ENCODE measurements at places on chromosomes 7 and 10.
A peak's percentile ranks its signal among the peaks of the same experiment; 100 is the strongest.

- DNase-seq = peak; percentile 92
Observed at GRCh38 chr7:44748045-44748947, at the start of gene ZMIZ2. ZMIZ2 (plus strand) TSS chr7:44748847; CDS start chr7:44756250, 7,403 bp downstream.

GRCh38 chr7:91165006-91165845, 99.0 kb upstream of the FZD1 start:
- DNase-seq = no peak

DNA sequence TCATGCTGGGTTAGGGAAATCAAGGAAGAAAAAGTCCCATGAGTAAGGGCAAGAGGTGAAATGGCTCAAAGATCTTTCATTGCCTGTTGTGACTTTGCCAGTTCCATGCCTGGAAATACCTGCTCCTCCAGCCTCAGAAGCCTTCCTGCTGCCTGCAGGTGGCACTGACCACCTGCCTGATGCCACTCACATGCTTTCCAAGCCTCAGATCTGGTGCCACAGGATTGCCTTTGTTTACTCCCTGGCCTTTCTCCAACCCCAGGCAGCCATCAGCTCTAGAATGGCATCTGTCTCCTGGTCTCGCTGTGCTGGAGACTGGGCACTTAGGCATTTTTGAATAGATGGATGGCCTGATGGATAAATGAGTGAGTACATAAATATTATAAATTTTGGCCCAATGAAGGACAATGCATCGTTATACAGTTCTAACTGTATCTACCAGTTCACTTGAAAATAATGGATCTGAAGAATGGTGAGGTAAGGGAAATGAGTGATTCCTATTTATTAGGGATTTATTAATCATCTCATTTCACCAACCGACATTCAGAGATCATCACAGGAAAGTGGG, 657.2 kb downstream of the INHBA start:
- DNase-seq = no peak

- DNase-seq = no peak
Observed at GRCh38 chr10:17316488-17317170, 88.6 kb downstream of the VIM start.

- no peak for DNase-seq
Observed at GRCh38 chr10:15439341-15439842, 68.3 kb upstream of the FAM171A1 start.

- DNase-seq = peak; percentile 58
Observed at GRCh38 chr10:97676770-97677581, 10.1 kb downstream of the AVPI1 start.

DNA sequence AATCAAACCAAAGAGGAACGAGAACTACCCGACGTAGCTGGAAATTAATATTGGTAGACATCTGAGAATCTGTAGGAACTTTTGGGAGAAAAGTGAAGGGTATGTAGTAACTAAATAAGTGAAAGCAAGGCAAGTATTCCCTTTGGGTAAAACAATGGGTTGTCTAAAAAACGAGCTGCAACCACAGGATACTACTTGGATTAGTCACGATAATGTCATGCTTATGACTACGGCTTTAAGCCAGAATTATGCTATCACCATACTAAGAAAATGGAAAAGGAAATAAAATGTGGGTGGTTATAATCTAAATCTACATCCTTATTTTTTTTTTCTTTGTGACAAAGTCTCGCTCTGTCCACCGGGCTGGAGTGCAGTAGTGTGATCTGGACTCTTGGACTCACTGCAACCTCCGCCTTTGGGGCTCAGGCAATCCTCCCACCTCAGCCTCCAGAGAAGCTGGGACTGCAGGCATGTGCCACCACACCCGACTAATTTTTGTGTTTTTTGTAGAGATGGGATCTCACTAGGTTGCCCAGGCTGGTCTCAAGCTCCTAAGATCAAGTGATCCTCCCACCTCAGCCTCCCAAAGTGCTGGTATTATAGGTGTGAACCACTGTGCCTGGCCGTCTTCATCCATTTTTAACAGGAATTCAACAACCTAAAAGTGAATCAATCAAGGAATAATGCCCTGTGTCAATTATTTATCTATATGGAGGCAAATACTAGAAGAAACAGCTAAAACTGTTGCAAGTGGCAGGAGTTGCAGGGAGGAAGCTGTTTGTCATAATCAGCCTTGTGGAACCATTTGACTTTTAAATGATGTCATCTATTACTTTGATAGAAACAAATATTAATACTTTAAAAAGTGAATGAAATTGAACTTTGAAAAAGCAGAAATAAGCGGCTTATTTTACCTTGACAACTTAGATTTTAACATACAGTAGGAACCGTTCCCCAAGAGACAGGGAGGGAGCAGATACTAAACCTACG, 189.3 kb downstream of the PRPF18 start:
- DNase-seq = no peak

DNA sequence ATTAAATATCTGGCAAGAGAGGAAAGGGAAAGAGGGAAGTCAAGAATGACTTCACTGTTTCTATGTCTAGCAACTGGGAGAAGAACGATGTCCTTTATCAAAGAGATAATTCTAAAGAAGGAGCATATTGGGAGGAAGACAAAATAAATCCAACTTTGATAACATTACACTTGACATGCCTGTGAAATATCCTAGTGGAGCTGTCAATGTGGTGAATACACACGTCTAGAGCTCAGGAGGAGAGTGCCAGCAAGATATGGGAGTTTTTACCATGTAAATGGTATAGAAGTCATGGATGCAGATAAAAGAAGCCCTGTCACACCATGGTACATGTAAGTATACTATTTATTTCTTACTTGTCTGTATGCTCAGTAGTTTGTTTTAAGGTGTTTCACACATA, 356.7 kb downstream of the HPSE2 start:
- no peak for DNase-seq

- DNase-seq = no peak
Observed at GRCh38 chr7:113892818-113893217, 26.0 kb downstream of the PPP1R3A start.

DNA sequence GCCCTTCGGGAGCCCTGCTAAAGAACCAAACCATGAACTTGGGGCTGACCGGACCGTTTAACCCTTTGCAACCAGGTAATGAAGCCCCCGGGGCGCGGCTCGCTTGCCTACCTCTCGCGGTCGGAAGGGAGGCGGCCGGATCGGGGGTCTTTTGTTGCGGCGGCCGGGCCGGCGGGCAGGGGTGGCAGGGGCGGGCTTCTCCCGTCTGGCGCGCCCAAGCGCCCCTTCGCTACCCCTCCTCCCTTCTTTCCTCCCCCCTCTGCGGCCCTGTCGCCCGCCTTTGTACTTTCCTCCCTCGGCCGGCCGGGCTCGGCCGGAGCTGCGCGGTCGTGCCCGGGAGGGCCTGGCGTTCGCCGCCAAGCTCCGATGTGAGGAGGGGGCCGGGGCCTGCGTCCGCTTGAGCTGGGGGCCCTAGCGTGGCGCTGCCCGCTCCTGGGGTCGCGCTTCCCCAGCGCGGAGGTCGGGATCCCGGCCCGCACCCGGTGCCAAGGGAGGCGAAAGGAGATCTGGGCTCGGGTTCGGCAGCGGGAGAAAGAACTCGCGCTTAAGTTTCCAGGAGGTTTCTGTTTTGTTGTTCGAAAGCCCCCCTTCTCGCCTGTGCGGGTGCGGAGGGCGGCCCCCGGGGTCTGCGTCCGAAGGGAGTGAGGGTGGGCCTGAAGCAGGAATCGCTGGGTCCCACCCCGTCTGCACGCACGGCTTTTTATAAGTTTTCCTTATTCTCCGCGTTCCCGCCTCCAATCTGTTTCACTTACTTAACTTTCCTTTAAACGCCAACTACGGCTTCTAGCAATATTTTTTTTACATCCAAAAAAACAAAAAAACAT, 436.8 kb upstream of the GALNT17 start:
- DNase-seq = no peak

- DNase-seq = no peak
Observed at GRCh38 chr10:133565441-133566294, at the start of gene SYCE1. SYCE1 (minus strand) TSS chr10:133565583; CDS start chr10:133565529, 54 bp downstream.

DNA sequence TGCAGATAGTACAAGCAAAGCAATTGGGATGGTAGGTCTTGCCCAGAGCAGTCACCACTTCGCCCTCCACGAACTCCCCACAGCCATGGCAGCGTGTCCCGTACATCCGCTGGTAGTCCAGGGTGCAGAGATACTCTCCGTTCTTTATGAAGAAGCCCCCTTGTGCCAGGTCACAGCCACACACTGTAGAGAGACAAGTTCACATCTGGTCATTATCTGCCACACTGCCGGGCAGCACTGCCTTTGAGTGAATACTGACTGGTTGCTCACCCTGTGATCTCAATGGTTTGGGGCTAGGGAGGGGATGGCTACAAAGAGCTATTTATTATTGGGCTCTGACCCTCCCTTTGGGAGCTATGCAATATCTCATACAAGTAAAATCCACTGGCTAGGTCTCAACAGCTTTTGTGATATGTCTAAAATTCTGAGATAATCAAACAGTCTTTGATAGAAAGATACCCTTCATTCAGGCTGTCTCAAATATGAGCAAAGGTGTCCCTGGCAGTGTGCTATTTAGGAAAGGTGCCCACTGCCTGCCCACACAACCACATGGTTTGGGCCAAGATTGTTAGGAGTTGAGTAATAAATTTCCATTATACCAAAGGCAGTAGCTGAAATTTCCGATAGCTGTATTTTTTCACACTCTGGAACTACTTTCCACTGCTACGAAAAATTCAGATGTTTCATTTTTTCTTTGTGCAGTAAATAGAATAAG, 82.5 kb downstream of the ABLIM1 start:
- no peak for DNase-seq

- DNase-seq = no peak
Observed at GRCh38 chr7:130020434-130020833, 30.7 kb downstream of the ZC3HC1 start.

DNA sequence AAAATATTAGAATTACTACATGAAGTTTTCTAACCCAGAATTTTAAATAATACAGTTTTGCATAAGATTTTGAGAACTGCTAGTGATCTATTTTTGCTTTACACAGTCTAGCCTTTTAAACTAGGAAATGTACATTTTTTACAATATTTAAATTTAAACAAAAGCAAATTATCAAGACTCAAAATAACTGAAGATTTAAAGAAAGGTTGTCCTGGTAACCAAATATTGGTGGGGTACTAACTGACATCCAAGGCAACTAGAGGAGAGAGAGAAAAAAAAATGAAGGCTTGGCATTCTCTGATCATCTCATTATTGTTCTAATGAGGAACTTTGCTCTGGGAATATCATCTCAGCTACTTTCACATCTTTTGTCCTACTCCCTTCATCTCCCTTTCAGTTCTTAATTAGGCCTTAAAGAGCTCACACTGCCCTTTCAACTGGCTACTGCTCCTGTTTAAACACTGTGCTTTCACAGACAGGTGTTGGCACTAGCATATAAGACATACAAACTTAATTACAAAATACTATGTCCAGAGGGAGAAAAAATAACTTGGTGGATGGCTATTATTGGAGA, 33.7 kb downstream of the RAB11FIP2 start:
- DNase-seq = no peak

GRCh38 chr7:71480791-71481190, 348.8 kb downstream of the GALNT17 start:
- no peak for DNase-seq

- no peak for DNase-seq
Observed at GRCh38 chr10:19730907-19731217, 85.4 kb upstream of the PLXDC2 start.

DNA sequence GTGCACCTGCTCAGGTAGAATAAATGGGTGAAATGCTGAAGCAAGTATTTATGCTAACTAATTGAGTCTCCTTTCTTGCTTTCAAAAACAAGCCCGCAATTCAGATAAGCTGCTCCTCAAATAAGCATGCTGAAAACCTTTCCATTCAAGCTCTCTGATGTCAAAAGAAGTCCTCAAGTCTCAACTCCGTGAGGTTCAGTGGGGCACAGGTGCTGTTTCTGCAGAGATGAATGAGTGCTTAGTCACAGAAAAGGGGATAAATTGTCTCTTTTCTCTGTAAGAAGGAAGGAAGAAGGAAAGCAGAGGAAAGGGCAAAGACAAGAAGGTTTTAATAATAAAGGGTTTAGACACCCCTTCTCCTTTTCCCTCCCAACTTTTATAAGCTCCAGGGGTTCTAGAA, 229.8 kb upstream of the NPY start:
- no peak for DNase-seq

DNA sequence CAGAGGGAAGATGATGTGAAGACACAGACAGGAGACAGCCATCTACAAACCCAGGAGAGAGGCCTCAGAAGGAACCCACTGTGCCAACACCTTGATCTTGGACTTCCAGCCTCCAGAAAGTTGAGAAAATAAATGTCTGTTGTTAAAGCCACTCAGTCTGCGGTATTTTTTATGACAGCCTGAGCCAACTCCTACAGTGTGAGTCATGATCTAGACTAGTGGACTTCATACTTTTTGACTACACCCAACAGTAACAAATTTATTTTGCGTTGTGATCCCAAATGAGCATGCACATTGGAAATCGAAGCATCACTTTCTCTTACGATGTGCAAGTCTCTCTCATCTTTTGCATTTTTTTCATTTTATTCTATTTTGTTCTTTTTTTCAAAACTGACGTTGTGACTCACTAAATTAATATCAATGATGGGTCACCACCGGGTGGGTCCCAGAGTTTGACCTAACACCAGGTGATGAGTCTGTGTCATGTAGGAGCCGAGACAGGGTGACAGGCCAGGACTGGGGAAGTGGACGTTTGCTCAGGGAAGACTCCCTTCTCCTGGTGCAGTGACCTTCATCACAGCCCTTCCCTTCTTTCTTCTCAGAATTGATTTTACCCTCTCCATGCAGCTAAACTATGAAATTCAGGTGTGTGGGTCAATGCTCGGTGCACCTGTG, 28.9 kb downstream of the PHYH start:
- no peak for DNase-seq

GRCh38 chr10:119448628-119449584, 93.6 kb downstream of the RGS10 start:
- no peak for DNase-seq

DNA sequence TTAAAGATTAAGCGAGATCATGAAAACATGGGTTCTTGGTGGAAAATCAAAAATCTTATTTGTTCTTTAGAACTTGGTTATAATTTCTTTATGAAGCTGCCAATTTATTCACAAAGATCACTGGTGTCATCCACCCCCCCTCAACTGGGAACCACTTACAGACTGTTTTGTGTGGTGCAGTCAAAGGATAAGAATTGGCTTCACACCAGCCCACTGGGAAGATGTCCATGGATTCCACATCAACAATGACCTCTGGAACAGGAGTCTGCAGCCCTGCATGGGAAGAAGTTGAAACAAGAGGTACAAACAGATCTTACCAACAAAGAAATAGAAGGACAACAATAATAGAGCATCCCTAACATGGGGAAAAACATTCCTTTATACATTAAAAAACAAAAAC, 205.2 kb downstream of the SFMBT2 start:
- DNase-seq = no peak

DNA sequence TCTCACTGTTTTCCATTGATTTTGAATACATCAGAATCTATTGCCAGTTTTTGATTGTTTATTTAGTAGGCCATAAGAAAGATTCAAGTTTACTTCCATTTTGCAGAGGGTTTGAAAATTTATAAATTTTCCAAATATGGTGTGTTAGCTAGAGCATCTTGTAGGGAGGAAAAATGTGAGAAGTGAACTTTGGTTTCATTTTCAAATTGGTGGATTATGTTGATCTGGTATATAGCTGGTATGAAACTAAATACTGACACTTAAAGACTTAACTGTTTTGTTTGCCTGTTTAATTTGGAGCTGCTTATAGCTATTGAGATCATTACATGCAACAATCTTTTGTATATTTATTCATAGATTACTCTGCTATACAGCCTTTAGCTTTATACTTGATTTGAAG, 108.1 kb downstream of the ADAM22 start:
- no peak for DNase-seq

- DNase-seq = no peak
Observed at GRCh38 chr10:46296641-46297141, 9.9 kb downstream of the ANTXRL start.
